ENCODE measurements at places on chromosomes 5 and 9. TPM values are rescaled to one million over a fixed set of nuclear protein-coding genes. Genes with fewer than 3 reads are reported as not detected.

GRCh38 chr5:125612181-125612721 is 811.0 kb upstream of the GRAMD2B start:
- DNase-seq = no peak

GRCh38 chr5:73544429-73545402 is 20.7 kb downstream of the ANKRA2 start:
- no peak for DNase-seq

DNA sequence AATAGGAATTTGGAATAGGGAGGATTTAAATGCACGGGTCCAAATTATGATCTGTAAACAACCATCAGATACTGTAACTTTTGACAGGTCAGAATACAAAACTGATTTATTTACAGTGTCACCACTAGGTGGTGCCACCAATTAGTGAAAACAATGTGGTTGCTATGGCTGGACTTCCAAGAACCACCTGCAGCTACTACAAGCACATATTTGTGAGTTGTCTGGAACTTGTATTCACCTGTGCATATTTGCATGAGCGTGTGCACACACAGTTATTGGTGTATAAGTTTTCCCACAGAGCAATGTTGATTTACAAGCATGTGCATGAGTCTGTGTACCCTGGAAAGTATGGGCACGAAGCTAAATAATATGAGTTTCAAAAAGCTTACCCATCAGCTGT is 3.0 kb upstream of the HRCT1 start:
- DNase-seq = no peak

DNA sequence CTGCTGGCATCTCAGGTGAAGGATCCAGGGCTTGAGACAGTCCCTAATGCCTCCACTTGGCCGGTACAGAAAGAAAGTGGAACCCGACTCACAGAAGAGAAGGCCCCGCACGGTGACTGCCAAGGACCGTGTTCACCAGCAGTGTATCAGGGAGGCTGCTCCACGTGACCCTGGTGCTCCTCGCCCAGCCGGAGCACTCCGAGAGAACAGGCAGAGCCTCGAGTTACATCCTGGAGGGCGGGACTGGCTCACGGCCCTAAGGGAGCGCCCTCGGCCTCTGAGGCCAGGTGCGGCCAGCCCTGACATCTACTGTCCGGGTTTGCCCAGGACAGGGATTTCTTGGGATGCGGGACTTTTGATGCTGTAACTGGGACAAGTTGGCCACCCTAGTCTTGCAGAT is 104.0 kb upstream of the SARDH start:
- no peak for DNase-seq

DNA sequence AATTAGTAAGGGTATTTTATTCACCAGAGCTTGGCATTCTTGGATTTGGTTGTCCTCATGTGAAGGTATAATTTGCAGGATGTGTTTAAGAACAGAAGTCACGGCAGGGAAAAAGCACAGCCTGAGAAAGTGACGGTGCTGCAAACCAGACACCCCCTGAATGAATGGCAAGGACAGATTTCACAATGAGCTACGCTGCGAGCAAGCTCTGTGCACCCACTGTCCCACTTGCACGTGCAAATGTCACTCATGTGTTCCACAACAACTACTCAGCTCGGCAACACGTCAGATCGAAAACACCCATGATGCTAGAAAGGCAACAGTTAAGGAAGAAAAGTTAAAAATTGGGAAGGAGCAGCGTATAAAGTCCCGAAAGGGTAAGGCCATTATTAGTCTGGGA is 168.9 kb downstream of the ROR2 start:
- no peak for DNase-seq

DNA sequence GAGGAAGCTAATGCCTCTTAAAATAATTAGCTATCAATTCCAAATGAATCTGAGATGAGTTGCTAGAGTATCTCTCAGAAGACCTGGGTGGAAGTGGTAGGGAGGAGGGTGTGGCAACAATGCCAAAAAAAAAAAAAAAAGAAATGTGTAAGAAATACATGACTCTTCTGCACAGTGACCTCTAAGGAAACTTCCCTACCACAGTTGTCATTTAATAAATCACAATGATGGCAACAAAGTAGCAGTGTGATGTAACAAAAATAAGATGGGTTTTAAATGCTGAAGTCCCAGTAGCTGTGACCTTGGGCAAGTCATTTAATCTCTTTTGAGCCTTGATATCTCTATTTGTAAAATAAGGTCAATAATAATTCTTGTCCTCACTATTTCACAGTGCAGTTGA is 7.2 kb downstream of the FOXD1 start:
- DNase-seq = no peak

DNA sequence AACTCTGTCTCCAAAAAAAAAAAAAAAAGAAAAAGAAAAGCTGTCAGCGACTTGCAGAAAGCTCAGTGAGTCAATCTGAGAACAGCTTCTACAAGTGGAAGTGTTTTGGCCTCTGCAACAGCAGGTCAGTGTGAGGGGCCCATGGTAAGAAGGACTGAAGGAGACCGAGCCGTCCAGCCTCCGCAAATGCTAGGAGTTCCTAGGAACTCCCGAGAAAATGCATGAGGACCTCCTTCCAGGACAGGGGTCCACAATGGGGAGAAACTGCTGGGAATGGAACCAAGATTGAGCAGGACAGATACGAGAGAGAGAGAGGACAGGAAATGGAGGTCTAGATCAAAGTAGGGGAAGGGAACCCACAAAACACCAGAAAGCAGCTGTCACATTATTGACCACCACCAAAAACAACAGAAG is 180.5 kb downstream of the CRB2 start:
- no peak for DNase-seq

- no peak for DNase-seq
These were observed 35.8 kb downstream of the PIK3R1 start for GRCh38 chr5:68251386-68251785.

- no peak for DNase-seq
These were observed 115.7 kb upstream of the C9orf72 start for GRCh38 chr9:27688954-27689353.

- DNase-seq = no peak
These were observed 41.4 kb downstream of the SLC25A51 start for GRCh38 chr9:37862530-37862929.

GRCh38 chr9:4796988-4797853 is 4.5 kb downstream of the RCL1 start:
- no peak for DNase-seq

The UHRF2 gene
- total RNA-seq = 12.6 TPM

The OR4F3 gene
- not detected for total RNA-seq

The SLC1A3 gene
- total RNA-seq = 5.6 TPM
